Fibroblast of skin of back (primary cell): ENCODE measurements at places on chromosomes 7 and 10.

GRCh38 chr7:127946847-127947246 lies 84.4 kb downstream of the LRRC4 start:
- DNase-seq: peak; percentile 68

DNA sequence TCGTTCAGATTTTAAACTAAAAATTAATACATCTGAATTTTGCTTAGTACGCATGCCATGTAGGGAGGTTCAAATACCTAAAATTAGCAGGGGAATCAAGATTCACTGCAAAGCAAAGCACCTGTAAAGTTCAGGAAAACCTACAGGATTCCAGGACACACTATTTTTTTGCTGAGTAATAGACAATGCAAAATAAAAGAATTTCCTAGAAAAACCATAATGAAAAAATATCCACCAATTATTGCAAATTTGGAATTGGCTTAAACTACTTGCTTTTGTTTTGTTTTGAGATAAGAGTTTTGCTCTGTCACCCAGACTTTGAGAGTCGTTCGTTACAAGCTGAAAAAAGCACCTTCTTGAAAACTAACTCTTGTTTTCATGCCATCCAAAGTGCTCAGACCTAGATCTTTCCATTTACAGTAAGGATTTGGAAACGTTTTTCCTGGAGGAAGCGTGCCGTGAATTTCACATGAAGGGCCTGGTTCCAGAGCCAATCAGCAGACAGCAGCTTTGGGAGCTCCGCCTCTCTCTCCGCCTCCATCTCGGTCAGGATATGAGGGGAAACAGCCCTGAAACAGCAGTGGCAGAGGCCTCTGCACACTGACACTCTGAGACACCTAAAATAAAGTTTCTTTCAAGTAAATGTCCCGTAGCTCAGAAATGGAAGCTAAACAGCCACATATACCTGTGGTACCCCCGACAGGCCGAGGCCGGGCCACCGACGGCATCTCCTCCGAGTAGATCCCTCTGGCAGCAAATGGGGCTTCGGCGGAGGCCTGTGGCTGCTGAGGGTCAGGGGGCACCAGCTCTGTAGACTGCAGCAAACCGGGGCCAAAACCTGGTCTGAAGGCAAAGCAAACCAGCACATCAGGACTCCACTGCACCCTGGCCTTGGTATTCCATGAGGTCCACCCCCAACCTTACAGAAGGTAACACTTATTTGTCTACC lies 45.9 kb upstream of the ATP6V0A4 start:
- DNase-seq: no peak

DNA sequence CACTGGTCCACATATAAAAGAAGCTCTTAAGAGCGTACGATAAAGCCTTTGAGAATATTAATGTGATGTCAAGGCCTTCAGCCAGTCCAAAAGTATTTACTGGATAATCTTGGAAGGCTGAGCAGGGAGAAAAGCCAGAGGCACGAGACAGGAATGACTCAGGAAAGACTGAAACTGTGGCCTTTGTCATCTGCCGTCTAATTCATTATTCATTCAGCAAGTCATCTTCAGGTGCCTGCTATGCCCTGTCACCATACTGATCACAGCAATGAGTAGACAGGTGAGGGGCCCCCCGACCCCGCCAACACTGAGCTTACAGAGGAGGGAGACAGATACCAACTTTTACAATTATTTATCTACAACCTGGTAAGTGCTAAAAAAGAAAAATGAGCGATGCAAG lies 78.9 kb downstream of the VOPP1 start:
- no peak for DNase-seq

DNA sequence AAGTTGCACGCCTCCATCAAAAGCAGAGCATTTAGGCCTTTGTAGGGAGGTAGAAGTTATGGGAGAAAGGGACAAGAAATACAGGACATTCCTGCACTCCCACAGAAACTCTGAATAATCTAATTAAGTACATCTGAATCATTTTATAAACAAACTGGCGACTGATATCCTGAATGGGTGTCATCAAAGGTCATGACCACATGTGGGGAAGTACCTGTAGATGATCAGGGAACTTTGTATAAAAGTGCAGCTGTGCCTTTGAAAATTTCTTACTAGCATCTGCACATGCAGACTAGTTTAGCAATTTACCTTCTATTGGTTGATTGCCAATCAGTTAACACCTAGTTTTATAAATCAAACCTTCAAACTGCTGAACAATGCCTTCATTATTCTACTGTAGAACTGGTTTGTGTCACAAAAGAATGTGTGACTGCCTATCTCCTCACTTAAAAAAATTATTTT lies 17.1 kb downstream of the STEAP4 start:
- peak; percentile 34 for DNase-seq

GRCh38 chr10:12214763-12215218 lies 18.8 kb downstream of the CDC123 start:
- peak; percentile 59 for DNase-seq

GRCh38 chr10:131946321-131946751 lies 35.4 kb downstream of the BNIP3 start:
- peak; percentile 93 for DNase-seq
